ENCODE measurements at places on chromosomes 16 and 17.

DNA sequence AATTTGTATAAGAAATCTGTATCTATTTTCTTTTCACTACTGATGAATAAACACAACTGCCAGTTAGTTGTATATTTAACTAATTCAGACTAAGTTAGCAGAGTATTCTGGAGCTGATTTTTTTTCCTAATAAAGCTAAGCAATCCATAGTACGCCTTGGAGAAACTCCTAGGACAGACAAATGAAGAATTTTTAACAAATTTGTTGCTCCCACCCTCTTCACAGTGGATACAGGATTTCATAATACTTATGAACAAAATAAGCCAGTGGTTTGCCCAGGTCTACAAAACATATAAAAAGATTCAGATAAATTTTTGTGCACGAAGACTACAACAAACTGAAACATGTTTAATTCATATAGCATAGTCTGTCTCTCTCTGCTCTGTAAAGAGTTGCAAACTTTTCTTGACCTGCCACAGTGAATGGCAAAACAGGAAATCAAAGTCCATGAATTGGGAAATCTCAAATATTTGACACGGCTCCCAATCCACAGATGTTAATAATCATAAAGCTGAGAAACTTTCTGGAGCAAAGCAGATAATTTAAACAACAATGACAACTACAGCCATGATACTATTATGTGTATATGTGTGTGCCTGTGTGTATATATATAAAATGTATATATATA, 594 bp upstream of the ABCA6 start:
- no peak for DNase-seq

DNA sequence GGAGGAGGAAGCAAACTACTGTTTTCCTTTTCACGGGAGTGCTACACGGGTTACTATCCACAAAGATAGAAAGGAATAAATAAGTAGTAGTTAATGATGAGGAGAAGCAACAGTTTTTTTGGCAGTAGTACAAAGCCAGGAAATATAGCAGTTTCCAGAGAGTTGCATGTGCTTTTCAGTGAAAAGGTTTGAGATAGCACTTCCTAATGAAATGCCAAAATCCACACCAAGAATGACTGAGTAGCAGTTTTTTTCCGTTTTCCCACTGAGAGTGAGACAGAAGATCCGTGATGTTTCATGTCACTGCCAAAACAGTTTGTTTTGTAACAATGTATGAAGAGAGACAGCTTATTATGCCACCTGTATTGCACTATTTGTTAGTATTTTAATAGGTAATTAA, 129.1 kb downstream of the STX8 start:
- DNase-seq, result no peak

- DNase-seq, result peak; percentile 54
These were observed 2.5 kb downstream of the ALOX15B start for GRCh38 chr17:8041249-8041928.

DNA sequence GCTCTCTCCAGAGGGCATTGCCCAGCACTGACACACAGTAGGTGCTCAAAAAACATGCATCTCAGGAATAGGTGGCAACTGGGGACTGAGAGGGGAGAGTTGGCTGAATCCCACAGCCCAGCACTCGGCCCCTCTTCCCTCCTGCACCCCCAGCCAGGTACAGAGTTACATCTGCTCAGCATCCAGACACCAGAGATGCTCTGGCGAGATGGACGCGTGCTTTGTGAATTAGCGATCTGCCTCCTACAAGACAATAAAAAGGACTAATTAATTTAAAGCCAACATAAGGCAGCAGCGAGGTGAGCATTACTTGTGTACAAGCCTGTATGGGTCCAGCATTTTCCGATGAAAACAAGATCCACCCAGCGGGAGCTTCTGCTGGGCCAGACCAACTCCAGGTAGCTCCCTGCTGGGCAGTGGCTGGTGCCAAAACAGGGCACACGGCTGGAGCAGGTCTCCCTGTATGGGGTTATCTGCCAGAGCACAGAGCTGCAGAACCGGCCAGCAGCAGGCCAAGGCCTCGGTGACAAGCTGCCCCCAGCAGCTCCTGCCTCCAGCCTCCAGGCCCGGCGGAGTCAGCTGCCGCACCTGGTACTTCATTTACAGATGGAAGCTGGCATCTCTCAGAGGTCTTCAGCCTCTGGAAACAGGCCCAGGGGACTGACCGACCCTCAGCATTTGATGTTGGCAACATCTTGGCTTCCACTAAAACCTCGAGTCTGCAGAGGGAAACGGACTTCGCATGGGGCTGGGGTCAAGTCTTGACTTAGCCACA, 219.7 kb upstream of the SDK2 start:
- no peak for DNase-seq

- DNase-seq, result no peak
These were observed 458 bp downstream of the ENKD1 start for GRCh38 chr16:67666032-67666551.

DNA sequence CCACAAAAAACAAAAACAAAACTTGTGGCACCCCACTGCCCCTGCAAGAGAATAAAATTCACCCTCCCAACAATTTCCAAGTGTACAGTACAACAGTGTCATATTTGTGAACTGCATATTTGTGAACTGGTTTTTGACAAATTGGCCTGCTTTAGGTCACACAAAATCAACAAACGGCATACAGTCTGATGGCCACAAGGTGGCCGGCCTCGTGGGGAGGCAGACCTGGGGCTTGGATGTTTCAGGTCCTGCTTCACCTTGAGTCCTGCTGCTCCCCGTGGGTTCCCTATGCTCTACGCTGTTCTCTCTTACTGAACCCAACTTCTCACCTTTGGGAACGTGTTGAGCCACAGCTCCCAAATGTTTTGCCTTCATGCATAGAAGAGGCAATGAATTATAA, 102.2 kb downstream of the CDK5R1 start:
- DNase-seq, result no peak

DNA sequence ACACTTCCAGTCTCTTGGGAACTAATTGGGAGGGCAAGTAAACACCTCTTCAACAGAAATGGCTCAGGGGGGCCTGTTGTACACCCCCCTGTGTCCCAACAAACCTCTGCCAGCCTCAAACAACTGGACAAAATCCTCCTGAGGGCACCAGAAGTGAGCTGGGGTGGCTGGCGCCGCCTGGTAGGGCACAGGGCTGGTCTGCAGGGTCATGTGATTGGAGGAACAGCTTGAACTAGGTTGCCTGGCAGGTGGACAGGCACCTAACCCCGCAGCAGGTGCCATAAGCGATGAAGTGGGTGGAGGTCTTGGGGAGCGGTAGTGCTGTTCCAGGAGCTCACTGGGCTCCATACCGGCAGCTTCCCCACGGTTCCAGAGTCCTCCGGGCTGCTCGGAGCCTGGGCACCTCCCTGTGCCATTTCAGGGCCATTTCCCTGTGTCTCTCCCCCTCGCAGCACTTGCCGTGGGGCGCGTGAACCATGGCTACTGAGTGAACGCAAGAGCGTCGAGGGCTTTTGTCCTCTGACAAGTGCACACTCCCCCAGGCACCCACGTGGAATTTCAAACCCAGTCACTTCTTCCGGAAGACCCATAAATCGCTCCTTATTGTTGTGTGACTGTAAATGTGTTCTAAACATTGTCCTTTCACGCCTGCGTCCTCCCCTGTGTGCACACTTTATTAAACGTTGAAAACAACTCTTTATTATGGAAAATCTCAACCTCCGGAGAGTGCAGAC, 101.5 kb downstream of the SEC14L1 start:
- DNase-seq, result no peak

DNA sequence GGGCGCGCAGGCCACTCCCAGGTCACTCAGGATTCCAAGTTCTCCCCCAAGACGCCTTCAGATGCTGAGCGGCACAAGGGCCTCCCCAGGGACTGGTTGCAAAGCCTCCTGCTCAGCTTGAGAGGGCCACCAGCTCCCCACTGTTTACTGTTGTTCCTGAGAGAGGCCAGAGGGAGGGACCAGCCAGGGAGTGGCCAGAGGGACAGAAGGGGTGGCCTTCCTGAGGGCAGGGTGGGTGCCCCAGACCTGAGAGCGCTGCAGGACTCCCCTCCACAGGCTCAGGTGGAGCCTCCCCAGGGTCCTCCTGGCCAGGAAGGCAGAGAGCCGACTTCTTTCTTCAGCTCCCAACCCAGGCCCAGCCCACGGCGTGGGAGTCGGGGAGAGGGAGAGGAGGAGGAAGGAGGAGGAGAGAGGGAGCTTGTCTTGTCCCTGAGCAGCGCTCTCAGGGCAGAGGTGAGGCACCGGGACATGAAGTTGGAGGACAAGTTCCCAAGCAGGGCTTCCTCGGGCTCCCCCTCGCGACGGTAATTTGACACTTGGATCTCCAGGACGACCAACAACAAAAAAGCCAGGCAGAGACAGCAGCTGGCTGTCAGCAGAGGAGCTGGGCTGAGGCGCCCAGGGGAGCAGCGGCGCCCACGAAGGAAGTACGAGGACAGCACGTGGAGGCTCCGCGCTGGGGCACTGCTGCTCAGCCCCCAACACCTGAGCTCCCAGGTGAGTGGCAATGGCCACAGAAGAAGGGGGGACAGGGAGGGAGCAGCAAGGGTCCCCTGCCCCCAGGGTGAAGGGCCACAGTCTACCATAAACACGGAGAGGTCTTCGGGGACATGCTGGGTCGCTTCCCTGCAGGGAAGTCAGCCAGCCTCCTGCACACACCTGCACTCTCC, 497 bp downstream of the SMIM5 start:
- DNase-seq, result peak; percentile 50

DNA sequence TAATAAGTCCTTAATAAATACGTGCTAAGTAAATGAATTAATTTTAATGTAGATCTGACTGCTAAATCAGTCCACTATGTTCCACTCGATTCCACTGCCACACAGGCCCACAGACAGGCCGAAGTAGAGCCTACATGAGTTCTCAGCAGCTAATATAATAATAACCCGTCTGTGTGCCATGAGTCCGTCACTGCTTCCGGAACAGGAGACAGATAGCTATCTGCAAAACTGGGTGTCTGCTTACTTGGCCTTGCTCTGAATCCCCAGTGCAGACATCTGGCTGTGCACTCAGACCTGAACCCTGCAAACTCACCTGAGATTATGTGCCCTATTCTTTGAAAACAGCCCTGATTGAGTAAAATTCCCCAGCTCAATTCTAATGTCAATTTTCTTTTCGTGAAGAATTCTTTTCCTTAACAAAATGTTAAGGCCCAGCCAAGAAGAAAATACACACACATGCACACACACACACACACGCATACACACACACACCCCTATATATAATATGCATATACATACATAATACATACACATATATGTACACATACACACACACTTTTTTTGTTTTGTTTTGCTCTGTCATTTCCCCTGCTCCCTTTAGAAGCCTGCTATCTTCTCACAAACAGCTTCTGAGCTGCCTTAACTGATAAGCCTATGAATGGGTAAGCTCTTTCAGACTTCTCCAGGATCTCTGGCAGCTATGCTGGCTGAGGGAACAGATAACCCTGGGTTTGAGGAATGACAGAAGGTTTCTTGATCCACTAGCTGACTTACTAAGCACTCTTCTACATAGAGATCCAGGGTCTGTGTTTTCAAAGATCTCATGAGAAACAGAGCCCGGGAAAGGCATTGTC, 39.8 kb upstream of the TOM1L1 start:
- no peak for DNase-seq

DNA sequence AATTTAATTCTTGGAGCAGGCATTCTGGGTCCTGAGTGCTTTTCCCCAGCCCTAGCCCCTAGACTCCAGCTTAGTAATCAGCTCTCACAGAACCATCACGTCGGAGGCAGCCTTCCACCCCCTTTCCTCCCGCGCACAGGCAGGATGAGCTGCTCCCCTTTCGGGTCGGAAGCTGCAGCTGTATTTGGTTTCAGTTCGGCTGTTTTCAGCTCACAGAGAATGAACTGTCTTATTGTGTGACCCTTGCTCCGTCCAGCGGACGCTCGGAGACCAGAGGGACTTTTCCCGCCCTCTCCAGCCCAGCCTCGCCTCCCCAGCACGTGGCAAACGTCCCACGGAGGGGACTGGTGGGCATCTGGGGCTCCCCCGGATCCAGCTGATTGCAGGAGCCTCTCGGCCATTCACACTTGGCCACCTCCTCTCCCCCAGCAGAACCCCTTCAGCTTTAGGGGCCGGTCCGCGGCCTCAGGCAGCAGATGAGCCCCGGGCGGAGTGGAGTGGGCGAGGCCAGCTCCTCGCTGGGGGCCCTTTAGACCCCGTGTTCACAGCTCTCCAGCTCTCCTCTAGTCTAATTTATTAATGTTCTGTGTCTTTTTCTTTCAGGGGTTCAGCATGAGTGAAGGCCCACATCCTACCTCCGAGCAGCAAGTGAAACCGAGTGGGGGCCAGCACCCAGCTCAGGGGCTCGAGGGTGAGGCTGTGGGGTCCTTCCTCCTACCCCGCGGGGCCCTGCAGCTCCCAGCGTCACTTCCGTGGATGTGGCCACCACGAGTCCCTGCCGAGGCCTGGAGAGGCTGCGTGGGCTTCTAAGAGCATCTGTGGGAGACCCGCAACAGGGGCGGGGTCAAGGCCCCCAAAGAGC, 863 bp upstream of the UTS2R start:
- DNase-seq, result no peak

DNA sequence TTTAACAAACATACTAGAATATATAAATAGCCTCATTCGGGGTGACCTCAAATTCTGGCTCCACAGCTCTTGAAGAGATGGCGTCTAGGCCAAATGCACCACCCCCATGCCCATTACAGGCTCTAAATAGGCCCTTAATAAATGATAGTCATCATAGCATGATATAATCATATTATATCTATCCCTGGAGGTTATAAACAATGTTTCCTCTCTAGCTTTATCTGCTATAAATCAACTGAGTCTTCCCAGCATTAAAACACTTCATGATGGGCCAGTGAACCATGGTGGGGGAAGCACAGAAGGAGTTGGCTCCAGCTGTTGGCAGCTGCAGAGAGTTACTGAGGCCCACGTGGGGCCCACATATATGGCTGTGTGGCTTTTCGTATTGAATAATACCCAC, 214.9 kb upstream of the MPHOSPH6 start:
- DNase-seq, result no peak

DNA sequence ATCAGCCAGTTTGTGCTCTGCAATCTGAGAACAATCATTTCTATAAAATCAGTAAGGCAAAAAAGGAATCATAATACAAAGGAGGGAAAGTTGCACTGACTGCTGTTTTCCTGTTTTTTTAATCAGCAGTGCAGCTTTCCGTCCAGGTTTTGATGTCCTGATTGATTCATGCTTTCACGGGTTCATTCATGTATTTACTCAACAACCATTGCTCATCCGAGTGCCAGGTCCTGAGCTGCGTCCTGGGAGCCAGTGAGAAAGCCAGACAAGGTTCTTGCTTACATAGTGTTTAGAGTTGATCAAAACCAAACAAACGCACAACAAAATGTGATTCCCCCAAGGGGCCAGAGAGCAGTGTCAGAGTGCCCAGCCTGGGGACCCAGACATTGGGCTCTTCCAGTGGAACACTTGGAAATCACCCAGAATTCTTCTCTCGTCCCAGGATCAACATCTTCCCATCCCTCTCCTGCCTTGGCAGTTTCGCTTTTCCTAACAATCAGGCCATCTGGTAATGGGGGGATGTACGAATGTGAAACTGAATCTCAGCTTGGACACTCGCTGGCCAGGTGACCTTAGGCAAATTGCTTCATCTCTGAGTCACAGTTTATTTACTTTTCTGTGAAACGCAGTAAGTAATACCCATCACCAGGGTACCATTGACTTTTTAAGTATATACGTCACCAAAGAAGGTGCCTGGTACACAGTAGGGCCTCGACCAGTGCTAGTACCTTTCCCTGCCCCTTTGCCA, 13.3 kb upstream of the C1QL1 start:
- no peak for DNase-seq

GRCh38 chr17:5111402-5112204, at the start of gene ZNF232:
Gene ZNF232 (minus strand): TSS chr17:5111878. CDS start chr17:5111822, 56 bp downstream.
- peak; percentile 92 for DNase-seq

GRCh38 chr17:63685041-63685440, 14.9 kb downstream of the LIMD2 start:
- DNase-seq, result no peak

Data from CD4-positive, alpha-beta T cell treated with Interleukin-17A for 1 hour (primary cell).